ENCODE measurements at places on chromosomes 2 and 18.

DNA sequence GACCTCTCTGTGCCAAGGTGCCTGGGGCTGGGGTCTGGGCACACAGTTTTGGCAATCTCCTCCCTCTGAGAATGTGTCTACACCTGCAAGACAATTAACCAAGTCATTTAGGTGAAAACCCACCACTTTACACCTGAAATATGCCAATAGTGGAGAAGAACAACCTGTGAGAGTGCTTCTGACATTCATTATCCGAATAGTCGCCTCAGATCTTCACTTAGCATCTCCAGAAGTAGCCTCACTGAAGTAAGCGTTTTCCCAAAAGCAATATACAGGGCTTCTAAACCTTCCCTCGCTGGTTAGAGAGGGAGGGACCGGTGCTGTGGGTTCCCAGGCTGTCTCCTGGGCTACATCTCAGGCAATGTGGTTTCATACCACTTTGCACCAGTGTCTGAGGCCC, 173.5 kb downstream of the DDX1 start:
- no peak for DNase-seq

DNA sequence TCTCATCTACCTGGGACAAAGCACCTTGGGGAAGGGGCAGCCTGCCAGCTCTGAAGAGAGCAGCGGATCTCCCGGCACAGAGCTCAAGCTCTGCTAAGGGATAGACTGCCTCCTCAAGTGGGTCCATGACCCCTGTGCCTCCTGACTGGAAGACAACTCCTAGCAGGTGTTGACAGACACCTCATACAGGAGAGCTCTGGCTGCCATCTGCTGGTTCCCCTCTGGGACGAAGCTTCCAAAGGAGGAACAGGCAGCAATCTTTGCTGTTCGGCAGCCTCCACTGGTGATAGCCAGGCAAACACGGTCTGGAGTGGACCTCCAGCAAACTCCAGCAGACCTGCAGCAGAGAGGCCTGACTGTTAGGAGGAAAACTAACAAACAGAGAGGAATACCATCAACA, 549.9 kb upstream of the LRATD1 start:
- DNase-seq: no peak

GRCh38 chr2:79702905-79703304, 190.1 kb downstream of the CTNNA2 start:
- no peak for DNase-seq

DNA sequence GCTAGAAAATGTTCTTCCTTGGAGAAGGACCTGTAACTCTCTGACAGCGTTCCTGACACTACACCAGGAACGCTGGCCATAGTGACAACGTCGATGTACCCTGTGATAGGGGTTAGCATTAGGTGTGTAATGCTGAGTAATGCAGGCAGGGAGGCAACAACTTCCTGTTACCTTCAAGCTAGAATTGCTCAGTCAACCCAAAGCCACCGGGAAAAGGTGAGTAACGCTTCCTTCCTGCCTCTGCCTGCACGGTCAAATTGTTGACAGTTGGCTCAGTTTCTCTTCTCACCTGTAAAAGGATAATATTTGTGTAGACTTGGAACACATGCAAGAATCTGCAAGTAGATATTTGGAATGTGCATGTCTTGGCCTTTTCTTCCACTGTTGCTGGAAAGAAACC, 12.7 kb downstream of the FAM110C start:
- DNase-seq: no peak

- DNase-seq: no peak
These were observed 679.5 kb downstream of the KCNJ3 start for GRCh38 chr2:155377931-155378444.

GRCh38 chr2:9547262-9547991, 8.2 kb downstream of the ADAM17 start:
- no peak for DNase-seq

DNA sequence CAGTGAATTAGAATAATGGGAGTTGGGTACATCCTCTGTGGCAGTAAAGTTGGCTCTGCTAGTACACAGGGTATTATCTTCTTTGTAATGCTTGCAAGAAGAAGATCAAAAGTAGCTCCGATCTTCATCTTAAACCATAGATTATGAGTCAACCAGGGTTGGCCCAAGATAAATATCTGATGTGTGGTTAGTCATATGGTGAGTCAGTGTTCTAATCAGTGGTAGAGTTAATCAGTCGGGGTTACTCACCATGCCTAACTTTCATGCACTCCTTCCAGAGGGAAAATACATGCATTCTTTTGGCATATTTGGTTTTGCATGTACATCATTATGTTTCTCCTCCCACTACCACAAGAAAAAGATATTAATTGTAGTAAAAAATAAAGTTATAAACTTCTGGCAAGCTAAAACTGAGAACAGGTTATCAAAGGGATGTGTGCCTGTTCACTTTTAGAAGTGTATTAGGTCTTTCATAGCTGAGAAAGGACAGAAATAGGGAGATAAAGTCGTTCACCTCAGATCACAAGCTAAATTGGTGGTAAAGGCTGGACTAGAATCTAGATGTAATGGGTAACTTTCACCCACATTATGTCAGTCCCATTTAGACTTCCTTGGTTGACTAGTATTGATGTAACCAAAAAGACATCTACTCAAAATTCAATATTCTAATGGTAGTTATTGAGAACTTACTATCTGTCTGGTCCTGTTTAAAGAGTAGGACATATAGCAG, 684.4 kb downstream of the IRS1 start:
- no peak for DNase-seq

DNA sequence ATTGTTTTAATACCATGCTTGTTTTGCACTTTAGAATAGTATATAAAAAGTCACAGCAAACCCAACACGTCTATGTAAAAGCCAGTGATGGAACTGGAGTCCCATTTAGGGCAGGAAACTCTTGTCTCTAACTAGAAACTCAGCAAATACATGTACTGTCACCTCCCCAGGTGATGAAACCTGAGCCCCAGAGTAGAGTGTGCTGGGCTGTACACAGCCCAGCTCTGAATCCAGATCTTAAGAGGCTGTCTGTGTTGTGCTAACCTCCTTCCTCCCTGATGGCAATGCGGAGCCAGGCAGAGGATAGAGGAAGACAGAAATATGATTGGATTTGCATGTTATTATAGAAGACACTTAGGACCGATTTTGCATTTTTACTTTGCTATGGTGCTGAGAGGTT, 317.5 kb upstream of the TRIB2 start:
- DNase-seq: no peak

- no peak for DNase-seq
These were observed 17.4 kb downstream of the TPGS2 start for GRCh38 chr18:36811430-36811829.

DNA sequence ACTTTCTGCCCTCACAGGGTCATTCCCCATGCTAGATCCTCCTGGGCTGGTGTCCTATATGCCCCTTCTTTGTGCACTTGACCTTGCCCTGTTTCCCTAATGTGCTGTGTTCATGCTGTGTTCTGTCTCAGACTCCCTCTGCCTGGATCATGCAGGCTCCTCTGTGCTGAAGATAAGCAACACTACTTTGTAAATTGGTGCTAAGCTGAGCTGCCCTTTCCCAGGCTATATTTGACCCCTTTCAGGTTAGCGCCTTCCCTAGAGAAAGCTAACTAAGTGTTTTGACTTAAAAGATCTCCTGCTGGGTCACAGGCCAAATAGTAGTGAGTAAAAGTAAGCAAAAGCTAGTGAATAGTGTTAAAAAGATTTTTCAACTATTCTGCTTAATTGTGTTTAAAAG, 257.2 kb upstream of the RGPD4 start:
- no peak for DNase-seq

GRCh38 chr2:42575458-42576064, 7.1 kb downstream of the MTA3 start:
- no peak for DNase-seq

- no peak for DNase-seq
These were observed 15.4 kb downstream of the IL1B start for GRCh38 chr2:112821142-112821541.

DNA sequence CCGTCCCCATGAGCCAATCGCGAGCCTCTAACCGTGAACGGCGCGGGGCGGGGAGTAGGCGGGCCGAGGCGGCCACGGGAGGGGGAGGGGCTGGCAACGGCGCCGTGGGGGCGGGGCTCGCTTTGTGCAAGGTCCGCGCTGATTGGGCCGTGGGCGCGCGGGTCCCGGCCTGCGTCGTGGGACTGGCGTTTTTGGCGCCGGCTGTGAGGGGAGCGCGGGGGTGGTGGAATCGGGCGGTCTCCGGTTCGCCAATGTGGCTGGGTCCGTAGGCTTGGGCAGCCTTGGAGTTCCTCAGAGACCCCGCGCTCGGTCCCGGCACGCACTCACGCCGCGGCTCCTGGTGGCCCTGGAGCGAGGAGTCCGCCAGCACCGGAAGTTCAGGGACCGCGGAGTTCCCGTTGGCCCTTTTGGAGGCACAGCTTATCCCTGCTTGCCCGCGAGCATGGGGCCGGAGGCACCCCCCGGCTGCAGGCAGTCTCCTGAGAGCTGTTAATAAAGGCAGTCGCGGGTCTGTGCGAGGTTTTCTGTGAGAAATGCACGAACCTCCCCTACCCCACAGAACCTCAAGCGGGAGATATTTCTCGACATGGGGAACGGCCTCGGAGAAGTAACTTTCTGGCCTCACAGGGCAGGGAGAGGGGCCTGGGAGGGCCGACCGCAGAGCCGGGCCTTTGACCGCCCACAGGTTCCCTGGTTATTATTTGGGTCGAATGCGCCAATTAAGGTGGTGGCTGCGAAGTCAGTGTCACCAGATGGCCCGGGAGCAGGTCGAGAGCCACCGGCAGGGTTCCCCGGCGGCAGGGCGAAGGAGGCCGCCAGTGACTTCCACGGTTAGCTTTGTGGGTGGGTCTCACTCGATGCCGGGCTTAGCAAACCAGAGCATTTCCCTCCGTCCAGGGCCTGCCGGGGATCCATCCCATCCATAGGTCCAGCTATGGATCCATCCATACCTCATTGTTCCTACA, 574 bp upstream of the NCL start:
- DNase-seq: peak; percentile 95

DNA sequence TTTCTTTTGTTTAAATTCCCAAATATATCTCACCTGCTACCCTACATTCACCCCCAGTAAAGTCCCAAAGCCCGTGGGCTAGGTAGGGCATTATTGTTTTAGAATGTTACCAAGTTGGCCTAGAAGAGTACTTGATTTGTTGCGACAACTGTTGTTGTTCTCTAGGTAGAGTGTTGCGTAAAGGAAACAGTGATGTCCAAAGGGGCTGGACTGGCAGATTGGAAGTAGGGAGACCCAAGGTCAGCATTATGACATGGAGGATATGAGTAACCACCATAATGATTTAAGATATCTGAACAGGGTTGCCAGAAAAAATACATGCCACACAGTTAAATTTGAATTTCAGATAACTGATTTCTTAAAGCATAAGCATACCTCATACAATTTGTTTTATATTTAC, 39.2 kb downstream of the SCN1A start:
- no peak for DNase-seq

DNA sequence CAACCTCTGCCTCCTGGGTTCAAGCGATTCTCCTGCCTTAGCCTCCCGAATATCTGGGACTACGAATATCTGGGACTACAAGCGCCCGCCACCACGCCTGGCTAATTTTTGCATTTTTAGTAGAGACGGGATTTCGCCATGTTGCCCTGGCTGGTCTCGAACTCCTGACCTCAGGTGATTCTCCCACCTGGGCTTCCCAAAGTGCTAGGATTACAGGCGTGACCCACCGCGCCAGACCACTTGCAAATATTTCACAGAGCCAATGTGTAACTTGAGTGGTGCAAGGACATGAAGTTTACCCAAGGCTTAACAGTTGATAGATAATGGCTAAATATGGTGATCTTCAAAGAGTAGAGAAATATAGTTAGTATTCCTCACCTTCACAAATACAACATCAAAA, 14.1 kb upstream of the MTIF2 start:
- DNase-seq: no peak

GRCh38 chr2:65483763-65484162, 51.4 kb upstream of the SPRED2 start:
- DNase-seq: no peak

- no peak for DNase-seq
These were observed 431.2 kb downstream of the LPIN1 start for GRCh38 chr2:12177455-12178288.

GRCh38 chr2:63544017-63544627, 44.2 kb downstream of the WDPCP start:
- DNase-seq: no peak

GRCh38 chr2:201597397-201597796, 45.9 kb downstream of the TMEM237 start:
- DNase-seq: no peak

DNA sequence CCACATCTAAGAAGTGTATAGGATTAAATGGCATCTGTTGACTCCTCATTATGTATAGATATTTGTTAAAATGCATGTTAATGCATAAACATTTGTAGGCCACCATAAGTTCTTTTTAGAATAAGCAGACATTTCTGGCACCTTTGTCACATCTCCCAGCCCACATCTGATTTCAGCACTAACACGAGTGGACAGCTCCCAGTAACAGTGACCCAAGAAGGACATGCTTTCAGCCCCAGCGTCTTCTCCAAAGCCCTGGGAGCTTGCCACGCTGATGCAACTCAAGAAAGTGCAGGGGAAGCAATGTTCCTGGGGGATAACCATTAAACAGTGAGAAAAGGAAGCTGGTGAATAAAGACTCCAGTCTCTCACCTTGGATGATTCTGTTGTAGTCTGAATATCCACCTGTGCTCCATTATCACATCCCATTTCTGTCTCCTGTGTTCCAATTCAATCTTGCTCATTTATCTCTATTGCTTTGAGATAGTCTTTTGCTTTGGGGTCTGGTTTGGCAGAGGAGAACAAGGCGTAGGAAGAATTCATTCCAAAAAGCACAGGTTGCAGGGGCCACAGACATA, 182.6 kb upstream of the THSD7B start:
- no peak for DNase-seq

DNA sequence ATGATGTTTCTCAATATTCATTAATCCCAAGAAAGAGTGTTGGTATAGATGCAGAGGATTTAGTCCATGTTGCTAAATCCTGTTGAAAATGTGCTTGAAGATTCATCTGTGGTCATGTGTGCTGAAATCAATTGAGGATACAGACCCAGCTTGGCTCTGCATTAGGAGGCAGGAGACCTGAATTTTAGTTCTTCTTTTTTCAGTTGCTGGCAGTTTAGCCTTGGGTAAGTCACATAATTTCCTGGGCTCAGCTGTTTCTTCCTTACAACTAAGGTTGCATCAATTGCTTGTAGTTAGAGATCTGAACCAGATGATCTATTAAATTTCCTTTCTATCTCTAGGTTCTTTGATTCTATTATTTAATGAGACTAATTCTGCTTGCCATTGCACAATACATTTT, 54.4 kb downstream of the SETBP1 start:
- no peak for DNase-seq

GRCh38 chr2:26409785-26410184, 8.1 kb downstream of the DRC1 start:
- no peak for DNase-seq

GRCh38 chr18:42922363-42922762, 193.1 kb downstream of the RIT2 start:
- no peak for DNase-seq

DNA sequence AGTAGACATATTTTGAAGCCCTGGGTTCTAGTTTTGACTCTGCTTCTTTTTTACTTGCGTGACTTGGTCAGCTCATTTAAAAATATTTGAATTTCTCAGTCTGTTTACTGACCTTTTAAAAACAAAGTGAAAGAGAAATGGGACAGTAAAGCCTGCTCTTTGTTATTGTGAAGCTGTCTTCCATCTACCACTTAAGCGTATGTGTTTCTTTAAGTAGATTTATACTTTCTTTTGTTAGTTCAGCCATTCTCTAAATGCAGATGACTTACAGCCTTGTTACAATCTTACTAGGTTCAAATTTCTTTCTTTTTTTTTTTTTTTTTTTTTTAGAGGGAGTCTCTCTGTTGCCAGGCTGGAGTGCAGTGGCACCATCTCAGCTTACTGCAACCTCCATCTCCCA, 79.5 kb downstream of the UBR3 start:
- no peak for DNase-seq

- no peak for DNase-seq
These were observed 316.5 kb downstream of the EN1 start for GRCh38 chr2:118530976-118531375.
